Chondrocyte (in vitro differentiated cells): ENCODE measurements at places on chromosomes 2 and 18. TPM values are rescaled to one million over a fixed set of nuclear protein-coding genes. Genes with fewer than 3 reads are reported as not detected.
A peak's percentile ranks its signal among the peaks of the same experiment; 100 is the strongest.

SNRPD1 gene
- 27.5 to 53.6 TPM (median 33.7 TPM) in 3 replicates for total RNA-seq

POMC gene
- total RNA-seq: not detected in 3 replicates

CCBE1 gene
- 0.38 to 1.8 TPM (median 0.72 TPM) in 3 replicates for total RNA-seq

EVX2 gene
- total RNA-seq: not detected in 3 replicates

TNS1 gene
- 227 to 272 TPM (median 249 TPM) in 3 replicates for total RNA-seq

RGPD4 gene
- total RNA-seq: 0.08 to 0.12 TPM (median 0.10 TPM) in 3 replicates

ANKMY1 gene
- total RNA-seq: 9.5 to 20.6 TPM (median 10.8 TPM) in 3 replicates

DNA sequence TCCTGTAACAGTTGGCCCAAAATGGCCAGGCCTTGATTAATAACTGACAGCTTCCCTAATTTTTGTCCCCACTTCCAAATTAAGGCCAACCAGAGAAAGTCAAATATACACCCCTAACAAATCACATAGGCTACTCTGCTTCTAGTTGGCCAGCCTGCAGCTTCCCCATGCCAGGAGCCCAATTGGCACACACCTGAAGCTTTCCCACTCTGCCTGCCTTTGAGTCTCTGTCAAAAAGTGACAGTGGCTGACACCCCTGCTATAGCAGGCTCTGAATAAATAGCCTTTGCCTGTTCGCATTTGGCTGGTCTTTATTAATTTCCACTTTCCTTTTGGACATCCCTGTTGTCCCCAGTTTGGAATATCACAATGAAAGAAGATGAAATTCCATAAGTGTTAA lies 256.6 kb upstream of the NCKAP5 start:
- no peak overlapping the region for H3K4me3 ChIP-seq
- DNase-seq: no peak
- no peak overlapping the region for H3K27ac ChIP-seq

DNA sequence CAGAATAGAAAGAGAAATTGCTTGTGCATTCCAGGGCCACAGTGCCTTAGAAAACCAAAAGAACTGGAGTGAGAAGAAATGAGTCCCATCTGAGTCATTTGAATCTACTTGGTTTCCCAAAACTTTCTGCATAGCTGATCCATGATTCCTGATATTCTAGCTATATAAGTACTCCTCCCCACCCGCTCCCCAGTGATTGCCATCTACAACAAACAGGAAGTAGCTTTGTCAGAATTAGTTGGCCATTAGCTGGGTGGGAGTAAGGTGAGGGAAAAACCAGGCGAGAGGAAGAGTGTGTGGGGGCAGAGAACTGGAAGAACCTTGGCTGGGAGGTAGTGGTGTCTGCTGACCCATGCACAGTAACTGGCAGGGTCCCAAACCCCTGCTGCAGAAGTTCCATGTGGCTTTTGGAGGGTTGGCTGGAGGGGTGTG lies 122.1 kb downstream of the ACAA2 start:
- H3K4me1 ChIP-seq: peaks cover 33% of the 10 kb centered on the region
- peak overlapping the region; percentile 1 for H3K4me3 ChIP-seq
- no peaks in the 10 kb centered on the region for H3K36me3 ChIP-seq
- DNase-seq: no peak
- H3K27me3 ChIP-seq: no peaks in the 10 kb centered on the region
- H3K27ac ChIP-seq: peak overlapping the region; percentile 93

GRCh38 chr2:202638721-202639120 lies 4.0 kb downstream of the FAM117B start:
- no peaks in the 10 kb centered on the region for H3K36me3 ChIP-seq
- DNase-seq: no peak
- H3K4me3 ChIP-seq: no peak overlapping the region
- peaks cover 16% of the 10 kb centered on the region for H3K4me1 ChIP-seq
- H3K27me3 ChIP-seq: no peaks in the 10 kb centered on the region

- peaks cover 2% of the 10 kb centered on the region for H3K27me3 ChIP-seq
- no peak overlapping the region for H3K27ac ChIP-seq
- no peak for DNase-seq
- no peak overlapping the region for H3K4me3 ChIP-seq
- H3K36me3 ChIP-seq: no peaks in the 10 kb centered on the region
Observed at GRCh38 chr18:4854671-4855070, 342.4 kb downstream of the AKAIN1 start.

- H3K27me3 ChIP-seq: no peaks in the 10 kb centered on the region
- no peaks in the 10 kb centered on the region for H3K36me3 ChIP-seq
- no peak overlapping the region for H3K4me3 ChIP-seq
- no peaks in the 10 kb centered on the region for H3K4me1 ChIP-seq
Observed at GRCh38 chr18:4017480-4017879, 437.6 kb downstream of the DLGAP1 start.

DNA sequence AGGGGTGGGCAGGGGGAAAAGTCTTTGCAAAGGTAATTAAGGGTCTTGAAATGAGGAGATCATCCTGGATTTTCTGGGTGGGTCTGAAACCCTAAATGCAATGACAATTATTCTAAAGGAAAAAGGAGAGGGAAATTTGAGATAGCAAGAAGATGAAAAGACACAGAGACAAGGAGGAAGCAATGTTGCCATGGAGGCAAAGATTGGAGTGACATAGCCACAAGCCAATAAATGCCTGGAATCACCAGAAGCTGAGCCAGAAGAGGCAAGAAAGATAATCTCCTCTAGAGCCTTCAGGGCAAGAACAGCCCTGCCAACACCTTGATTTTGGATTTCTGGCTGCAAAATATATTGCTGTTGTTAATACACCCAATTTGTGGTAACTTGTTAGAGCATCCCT lies 1246.3 kb upstream of the PIK3C3 start:
- no peaks in the 10 kb centered on the region for H3K4me1 ChIP-seq
- no peaks in the 10 kb centered on the region for H3K36me3 ChIP-seq
- H3K27me3 ChIP-seq: peaks cover 3% of the 10 kb centered on the region
- no peak for DNase-seq
- H3K4me3 ChIP-seq: no peak overlapping the region
- no peak overlapping the region for H3K27ac ChIP-seq

GRCh38 chr2:98545591-98545990 lies 62.7 kb downstream of the COA5 start:
- H3K36me3 ChIP-seq: peaks cover 31% of the 10 kb centered on the region
- H3K4me1 ChIP-seq: peaks cover 5% of the 10 kb centered on the region
- DNase-seq: no peak
- H3K27ac ChIP-seq: no peak overlapping the region

DNA sequence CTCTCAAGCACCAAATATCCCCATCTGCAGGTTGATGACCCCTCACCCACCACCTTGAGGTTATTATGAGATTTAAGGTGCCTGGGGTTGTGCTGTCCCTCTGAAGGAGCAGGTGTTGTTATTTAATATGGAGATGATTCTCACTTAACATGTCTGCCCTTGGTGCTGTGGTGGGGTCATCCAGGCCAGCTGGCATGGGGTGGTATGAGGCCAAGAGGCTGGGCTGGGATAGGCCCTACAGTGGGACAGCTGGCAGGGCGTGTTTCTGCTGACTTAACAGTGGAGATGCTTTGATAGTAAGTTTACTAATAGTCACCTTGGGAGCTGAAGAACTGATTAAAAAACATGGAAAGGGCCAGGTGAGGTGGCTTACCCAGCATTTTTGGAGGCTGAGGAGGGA lies 22.4 kb downstream of the SERPINB12 start:
- no peak for DNase-seq
- no peaks in the 10 kb centered on the region for H3K36me3 ChIP-seq
- H3K4me3 ChIP-seq: no peak overlapping the region
- H3K27me3 ChIP-seq: peaks cover 18% of the 10 kb centered on the region
- no peaks in the 10 kb centered on the region for H3K4me1 ChIP-seq

DNA sequence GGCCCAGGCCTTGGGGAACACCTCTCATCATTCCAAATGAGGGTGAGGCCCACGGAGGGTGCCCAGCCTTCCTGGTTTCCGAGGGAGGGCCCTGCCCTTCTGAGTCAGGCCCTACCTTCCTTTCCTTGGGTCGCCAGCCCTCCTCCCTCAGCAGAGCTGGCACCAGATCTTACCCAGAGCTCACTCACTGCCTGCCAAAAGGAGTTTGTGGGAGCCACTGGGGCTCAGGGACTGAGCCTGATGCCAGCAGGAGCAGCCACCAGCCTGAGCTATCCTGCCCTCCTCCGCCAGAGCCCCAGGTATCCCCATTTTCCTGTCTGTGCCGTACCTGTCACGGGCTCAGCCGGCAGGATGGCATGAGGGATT lies 64.1 kb downstream of the NRP2 start:
- no peak for DNase-seq
- no peak overlapping the region for H3K4me3 ChIP-seq
- H3K36me3 ChIP-seq: peaks cover 26% of the 10 kb centered on the region
- no peaks in the 10 kb centered on the region for H3K27me3 ChIP-seq
- no peak overlapping the region for H3K27ac ChIP-seq

- peaks cover 33% of the 10 kb centered on the region for H3K36me3 ChIP-seq
- no peak overlapping the region for H3K4me3 ChIP-seq
Observed at GRCh38 chr2:74430502-74430901, 9.0 kb downstream of the WDR54 start.

DNA sequence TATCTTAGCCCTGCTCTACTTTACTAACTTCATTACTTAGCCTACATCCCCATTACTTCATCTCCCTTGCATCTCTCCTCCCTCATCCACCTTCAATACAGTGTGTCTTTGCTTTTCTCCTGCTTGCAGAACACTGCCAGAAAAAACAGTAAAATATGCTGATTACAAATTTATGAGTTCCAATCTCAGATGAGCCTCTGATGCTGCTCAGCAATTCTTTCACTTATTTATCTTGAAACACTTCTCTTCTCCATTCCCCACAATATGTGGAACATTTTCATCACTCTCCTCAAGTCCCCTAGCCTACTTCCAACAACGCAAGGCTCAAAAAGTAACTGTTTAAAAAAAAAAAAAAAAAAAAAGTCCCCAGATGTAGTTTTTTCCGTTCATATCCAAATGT lies 7.1 kb downstream of the VPS54 start:
- no peak overlapping the region for H3K4me3 ChIP-seq
- no peaks in the 10 kb centered on the region for H3K27me3 ChIP-seq
- peaks cover 34% of the 10 kb centered on the region for H3K4me1 ChIP-seq
- peaks cover 3% of the 10 kb centered on the region for H3K36me3 ChIP-seq

- H3K27me3 ChIP-seq: peaks cover 2% of the 10 kb centered on the region
- no peak overlapping the region for H3K4me3 ChIP-seq
Observed at GRCh38 chr2:27839022-27839618, 51.1 kb downstream of the RBKS start.

- no peak overlapping the region for H3K4me3 ChIP-seq
- no peak overlapping the region for H3K27ac ChIP-seq
- H3K36me3 ChIP-seq: no peaks in the 10 kb centered on the region
- no peaks in the 10 kb centered on the region for H3K27me3 ChIP-seq
- DNase-seq: no peak
Observed at GRCh38 chr18:75109319-75109691, 99.6 kb downstream of the PTGR3 start.
